RCC 7860 (cell line): ENCODE measurements at places on chromosomes 13 and 19.

DNA sequence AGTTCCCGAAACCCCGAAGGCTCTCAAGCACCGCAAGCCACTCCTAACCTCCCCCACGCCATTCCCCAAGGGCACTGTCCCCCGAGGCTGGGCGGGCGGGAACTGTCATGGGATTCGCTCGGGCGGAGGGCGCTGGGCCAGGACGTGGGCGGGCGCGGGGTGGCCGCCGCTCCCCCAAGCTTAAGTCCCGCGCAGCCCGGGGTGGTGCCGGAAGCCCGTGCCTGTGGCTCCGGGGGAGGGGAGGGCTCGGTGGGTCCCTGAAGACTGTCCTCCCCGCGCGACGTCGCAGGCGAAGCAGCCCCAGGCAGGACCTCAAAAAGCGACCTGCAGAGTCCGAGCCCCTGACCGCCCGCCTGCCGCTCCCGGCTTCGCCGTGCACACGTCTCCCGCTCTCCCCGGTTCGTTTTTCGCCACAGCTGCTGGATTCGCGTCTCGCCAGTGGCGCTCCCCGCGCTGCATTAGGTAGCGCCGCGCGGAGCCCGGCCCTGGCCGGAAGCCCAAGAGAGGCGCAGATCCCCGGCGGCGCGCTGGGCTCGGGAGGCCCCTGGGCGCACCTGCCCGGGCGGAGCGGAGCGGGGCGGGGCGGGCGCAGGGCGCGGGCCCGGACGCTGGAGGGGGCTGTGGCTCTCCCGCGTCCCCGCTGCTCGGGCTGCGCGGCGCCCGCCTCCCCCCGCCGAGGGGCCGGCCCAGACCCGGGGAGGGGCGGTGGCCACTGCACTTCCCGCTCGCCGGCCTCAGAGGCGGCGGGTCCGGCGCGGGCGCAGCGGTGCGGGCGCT lies at the start of gene FARP1:
Gene FARP1, plus strand, starts transcription at position 715 of the 777 bp plus-strand sequence. CDS start 70,149 bp downstream, outside the sequence.
- peak; percentile 48 for DNase-seq

GRCh38 chr13:100773923-100774663 lies 99.5 kb upstream of the TMTC4 start:
- DNase-seq, result no peak

DNA sequence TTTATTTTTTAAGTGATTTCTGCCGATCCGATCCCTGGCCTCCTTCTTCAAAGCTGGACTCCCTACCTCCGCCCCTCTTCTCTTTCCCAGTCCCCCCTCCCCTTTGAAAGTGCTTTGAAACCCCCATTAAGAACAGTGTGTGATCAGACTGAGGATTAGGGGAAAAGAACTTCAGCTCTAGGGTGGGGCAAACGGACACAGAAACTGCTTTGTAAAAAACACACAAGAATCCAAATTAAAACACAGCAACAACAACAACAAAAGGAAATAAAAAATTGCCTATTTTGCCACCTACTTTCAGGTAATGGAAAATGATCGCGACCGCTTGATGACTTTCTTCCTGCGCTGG lies 1.4 kb downstream of the SPRY2 start:
- no peak for DNase-seq

DNA sequence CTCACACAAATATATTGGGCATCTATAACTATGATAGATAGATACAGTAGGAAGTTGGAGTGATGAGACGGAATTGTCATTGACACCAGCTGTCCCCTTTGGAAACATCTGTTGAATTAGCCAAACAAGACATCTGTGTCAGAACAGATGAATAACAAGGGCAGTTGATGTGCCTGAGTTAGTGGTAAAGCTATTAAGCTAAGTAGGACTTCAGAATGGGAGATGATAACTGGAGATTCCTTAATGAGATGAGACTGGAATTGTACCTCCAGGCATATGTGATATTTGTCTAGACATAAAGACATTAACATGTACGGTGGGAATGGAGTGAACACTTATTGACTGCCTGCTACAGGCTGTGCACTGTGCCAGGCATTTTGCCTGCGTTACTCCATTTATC lies 78.7 kb downstream of the MBNL2 start:
- DNase-seq, result no peak

- DNase-seq, result peak; percentile 40
Measured at GRCh38 chr13:66994097-66994496, 236.0 kb downstream of the PCDH9 start.

DNA sequence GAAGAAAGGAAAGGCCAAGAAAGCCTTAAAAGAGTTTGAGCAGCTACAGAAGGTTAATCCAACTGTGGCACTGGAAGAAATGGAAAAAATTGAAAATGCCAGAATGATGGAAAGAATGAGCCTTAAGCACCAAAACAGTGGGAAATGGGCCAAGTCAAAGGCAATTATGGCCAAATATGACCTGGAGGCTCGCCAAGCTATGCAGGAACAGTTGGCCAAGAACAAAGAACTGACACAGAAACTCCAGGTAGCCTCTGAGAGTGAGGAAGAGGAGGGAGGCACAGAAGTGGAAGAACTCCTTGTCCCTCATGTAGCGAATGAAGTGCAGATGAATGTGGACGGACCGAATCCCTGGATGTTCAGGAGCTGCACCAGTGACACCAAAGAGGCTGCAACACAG lies 5.1 kb downstream of the UTP14C start:
- DNase-seq, result no peak

- DNase-seq, result no peak
Measured at GRCh38 chr13:26227166-26227971, 5.3 kb upstream of the RNF6 start.

DNA sequence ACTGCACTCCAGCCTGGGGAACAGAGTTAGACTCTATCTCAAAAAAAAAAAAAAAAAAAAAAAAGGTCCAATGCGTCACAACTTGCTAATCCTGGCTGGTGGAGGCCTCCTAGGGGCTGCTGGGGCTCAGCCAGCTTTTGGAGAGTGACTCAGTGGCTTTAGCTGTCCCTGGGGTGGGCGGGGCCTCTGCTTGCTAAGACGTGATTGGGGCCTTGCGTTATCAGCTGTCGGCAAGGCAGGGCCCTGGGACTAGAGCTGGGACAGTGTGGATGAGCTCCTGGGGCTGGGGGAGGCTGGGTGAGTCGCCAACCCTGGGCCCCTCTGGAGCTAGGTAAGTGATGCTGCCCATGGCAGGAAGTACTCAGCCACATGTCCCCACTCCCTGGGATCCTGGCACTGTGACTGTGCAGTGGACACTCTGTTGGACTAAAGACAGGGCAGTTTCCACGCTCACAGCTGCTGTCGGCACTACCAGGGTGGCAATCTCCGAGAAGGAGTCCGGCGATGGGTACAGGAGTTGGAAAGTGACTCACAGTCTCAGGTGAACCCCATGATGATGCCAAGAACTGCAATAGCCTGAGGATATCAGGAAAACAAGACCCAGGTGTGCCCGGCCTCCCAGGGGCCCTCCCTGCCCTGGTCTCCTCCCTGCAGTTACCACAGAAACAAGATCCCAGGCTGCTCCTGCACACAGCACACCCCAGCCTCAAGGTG lies 32.2 kb downstream of the F2RL3 start:
- peak; percentile 77 for DNase-seq

DNA sequence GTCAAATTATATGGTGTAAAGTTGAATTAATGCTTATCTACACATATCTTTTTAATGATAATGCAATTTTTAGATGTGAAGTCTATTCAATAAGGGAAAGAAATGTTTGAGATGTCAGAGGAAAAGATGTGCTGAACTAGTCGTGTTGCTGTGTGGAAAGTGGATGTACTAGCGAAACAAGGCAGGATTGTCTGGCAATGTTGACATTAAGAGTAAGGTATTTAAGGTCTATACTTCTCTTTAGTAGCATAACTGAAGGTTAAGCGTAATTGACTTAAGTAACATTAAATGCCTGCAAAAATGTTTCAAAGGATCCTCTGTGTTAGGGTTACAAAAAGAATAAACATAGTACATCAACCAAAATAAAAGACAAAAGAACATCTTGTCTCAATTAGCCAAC lies 787.3 kb upstream of the KLHL1 start:
- no peak for DNase-seq

DNA sequence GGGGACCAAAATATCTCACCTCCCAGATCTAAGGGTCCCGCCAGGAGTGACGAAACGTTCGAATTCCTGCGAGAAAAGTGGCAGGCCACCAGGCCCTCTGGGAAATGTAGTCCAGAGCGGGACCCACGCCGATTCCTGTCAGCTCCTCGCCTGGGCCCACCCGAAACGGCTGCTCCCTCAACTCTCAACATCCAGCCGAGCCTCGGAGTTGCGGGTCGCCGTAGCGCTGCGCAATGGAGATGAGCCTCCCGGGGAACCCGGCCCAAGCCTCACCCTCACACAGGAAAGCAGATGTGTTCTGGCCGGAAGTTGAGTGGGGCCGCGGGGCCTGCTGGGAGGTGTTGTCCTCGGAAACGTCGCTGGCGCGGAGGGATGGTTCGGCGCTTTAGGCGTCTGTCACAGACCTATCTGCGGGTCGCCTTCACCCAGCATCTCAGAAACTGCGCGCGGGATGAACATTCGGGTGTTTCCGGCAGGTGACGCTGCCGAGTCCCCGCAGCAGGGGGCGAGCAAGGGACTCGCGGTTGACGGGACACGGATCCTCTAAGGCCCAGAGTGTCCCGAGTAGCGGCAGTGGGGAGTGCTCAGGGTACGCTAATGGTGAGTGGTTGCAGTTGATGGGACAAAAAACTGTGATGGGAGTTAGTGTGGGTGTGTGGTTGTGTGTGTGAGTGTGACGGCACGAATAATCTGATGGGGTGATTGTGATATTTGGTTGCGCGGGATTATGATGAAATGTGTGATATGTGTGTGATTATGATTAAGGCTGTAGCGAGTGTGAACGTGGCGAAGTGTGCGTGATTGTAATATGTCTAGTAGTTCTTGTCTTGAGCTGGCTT lies at the start of the genes ZNF568 and ZNF829:
Gene ZNF568, plus strand, starts transcription at position 341 of the 839 bp plus-strand sequence. CDS start 6,439 bp downstream, outside the sequence.
Gene ZNF829, minus strand, starts transcription at position 300 of the 839 bp plus-strand sequence. CDS start 1,124 bp downstream, outside the sequence.
- DNase-seq, result peak; percentile 61

- DNase-seq, result no peak
Measured at GRCh38 chr13:98822225-98822606, 69.7 kb upstream of the SLC15A1 start.

DNA sequence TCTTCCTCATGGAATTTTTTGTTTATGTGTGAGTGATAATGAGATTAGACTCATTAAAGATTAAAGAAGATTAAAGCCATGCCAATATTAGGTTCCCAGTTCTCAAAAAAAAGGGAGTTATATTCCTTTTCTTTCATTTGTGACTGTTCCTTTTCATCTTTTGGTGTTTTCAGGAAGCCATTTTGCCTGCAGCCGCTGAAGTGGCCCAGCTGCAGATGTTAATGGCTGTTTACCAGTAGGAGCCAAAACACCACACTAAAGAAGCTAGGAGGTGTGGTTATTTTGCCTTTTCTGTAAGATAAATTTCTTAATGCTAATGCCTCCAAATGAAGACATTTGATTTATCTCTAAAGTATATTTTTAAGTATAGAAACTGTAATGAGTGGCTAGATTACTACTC lies 36.3 kb downstream of the ITGBL1 start:
- DNase-seq, result no peak

- DNase-seq, result peak; percentile 33
Measured at GRCh38 chr13:43405457-43405856, 381.3 kb downstream of the ENOX1 start.

GRCh38 chr19:33449799-33450198 lies 71.8 kb downstream of the PEPD start:
- DNase-seq, result no peak

DNA sequence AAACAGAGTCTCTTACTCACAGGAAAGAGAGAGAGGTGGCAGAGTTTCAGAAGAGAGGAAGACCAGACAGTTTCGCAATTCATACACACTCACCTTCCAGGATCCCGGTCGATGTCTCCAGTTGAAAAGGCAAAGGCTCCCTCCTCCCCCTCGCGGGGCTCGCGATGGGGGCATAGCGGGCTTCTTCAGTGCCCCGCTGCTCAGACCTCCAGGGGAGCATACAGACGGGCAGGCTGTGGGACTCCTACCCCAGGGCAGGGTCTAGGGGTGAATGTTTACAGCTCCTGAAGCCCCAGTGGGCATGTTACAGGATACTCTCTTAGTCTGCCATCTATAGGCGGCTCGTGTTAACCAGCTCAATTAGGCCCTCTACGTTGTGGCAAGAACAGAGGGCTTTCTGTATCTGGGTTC lies 139.2 kb downstream of the SLITRK5 start:
- peak; percentile 58 for DNase-seq

- no peak for DNase-seq
Measured at GRCh38 chr19:41705393-41706174, 2.8 kb upstream of the CEACAM5 start.

DNA sequence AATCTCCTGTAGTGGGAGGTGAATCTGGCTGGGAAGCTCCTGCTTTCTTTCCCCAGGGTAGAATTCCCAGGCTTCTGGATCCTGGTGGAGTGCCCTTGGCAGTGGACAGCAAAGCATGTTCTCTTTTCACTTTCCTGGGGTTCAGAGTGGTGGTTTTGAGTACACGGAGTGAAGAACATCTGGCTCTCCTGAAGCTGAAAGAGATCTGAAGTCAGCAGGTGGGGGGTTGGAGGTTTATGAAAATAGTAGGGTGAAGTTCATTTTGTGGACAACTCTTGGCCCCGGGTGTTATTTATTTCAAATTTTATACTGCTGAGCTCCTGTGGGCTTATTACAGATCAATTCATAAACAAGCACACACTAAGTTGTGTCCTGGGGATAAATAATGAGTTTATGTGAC lies 497.3 kb downstream of the KLF5 start:
- DNase-seq, result no peak

DNA sequence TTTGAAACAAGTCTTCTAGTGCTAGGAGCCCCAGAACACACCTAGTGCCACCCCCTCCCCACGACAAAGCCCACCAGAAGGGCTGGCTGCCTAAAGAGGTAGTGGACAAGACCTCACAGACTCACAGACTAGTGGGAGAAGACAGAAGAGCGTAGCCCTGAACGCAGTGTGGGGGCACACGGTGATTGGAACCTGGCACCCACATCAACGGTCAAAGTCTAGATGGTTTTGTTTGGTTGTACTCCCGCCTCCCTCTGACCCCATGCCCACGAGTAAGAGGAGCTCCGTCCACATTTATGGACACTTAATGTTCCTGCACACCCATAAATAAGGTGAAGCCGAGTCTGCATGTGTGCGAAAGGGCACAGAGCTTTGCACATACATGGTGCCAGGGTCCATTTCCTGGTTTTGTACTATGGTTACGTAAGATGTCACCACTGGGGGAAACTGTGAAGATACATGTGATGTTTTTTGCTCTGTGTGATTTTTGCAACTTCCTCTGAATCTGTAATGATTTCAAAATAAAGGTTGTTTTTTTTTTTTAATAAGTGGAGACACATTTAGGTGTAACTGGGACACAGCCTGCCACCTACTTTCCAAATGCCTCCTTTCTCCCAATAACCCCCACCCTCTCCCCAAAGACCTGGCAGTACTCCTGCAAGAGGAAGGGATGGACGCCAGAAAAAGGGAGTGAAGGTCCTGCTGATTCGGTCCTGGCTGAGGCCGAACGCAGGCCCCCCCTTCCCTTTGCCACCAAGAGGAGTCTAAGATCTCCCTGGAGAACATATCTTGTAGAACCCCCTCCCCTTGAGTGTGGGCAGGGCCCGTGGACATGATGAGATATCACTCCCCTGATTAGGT lies 72.8 kb downstream of the GNG7 start:
- no peak for DNase-seq

DNA sequence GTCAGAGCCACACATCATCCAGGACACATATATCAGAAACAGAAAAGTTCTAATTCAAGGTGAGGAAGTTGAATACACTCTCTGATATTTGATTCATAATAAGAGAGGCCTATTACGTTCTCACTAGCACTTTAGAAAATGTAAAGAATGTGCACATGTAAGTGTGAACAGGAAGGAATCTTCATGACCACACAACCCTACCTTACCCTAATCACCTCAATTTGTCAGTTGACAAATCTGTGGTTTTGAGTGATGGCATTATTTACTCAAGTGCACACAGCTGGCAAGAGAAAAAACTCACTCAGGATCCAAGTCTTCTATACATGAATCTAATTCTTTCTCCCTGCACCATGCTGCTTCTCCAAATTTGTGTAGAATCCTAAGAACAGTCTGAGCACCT lies 445.8 kb downstream of the SUCLA2 start:
- no peak for DNase-seq

GRCh38 chr13:88189728-88190127 lies 518.6 kb downstream of the SLITRK5 start:
- DNase-seq, result no peak
